ENCODE measurements at places on chromosomes 5 and 9. TPM values are rescaled to one million over a fixed set of nuclear protein-coding genes. Genes with fewer than 3 reads are reported as not detected.

The ELOVL7 gene
- polyA plus RNA-seq: not detected

The C9 gene
- polyA plus RNA-seq: not detected

The SPOCK1 gene
- not detected for polyA plus RNA-seq

The TPPP gene
- polyA plus RNA-seq: 0.79 TPM

The C5orf52 gene
- not detected for polyA plus RNA-seq

The PRDM9 gene
- polyA plus RNA-seq: not detected

The KIF12 gene
- polyA plus RNA-seq: not detected

DNA sequence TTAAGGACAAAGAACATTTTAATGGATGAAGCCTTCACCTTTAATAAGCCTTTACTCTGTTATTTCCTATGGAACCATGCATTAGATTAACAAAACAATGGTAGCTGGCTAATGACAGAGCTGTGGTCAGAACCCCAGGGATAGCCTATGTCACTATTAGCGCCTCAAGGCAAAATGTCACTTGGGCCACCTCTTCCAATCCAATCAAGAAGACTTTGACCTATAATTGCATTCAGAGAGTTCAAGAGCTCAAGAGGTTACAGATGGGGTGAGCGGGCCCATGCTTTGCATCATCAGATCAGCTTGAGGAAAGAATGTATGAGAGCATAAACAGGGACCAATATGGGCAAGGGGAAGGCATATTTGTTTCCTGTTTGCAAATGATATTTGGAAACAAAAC lies 425.1 kb downstream of the ARHGEF28 start:
- no peak overlapping the region for H3K27ac ChIP-seq
- H3K27me3 ChIP-seq: no peaks in the 10 kb centered on the region
- no peaks in the 10 kb centered on the region for H3K36me3 ChIP-seq
- H3K4me1 ChIP-seq: no peaks in the 10 kb centered on the region
- no peak for DNase-seq

GRCh38 chr5:11620172-11620571 lies 284.1 kb downstream of the CTNND2 start:
- no peak for DNase-seq
- H3K4me3 ChIP-seq: no peak overlapping the region
- H3K36me3 ChIP-seq: no peaks in the 10 kb centered on the region
- H3K27me3 ChIP-seq: no peaks in the 10 kb centered on the region
- no peaks in the 10 kb centered on the region for H3K4me1 ChIP-seq
- H3K27ac ChIP-seq: no peak overlapping the region

DNA sequence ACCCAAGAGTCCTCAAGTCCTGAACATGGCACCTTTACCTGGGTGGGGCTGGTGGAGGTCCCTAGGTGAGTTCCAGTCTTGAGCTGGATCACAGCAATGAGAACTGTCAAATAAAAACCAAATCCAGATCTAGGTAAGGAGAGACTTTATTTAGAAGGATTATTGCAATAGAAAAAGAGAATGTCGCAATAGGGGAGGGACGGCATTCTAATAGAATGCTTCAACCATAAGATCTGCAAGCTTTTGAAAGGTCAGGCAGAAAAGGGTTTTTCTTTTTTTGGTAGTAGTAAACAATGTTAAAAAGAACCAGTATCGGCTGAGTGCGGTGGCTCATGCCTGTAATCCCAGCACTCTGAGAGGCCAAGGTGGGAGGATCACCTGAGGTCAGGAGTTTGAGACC lies 5.2 kb upstream of the GCNT1 start:
- H3K4me1 ChIP-seq: peaks cover 4% of the 10 kb centered on the region
- no peak overlapping the region for H3K4me3 ChIP-seq
- no peaks in the 10 kb centered on the region for H3K27me3 ChIP-seq

DNA sequence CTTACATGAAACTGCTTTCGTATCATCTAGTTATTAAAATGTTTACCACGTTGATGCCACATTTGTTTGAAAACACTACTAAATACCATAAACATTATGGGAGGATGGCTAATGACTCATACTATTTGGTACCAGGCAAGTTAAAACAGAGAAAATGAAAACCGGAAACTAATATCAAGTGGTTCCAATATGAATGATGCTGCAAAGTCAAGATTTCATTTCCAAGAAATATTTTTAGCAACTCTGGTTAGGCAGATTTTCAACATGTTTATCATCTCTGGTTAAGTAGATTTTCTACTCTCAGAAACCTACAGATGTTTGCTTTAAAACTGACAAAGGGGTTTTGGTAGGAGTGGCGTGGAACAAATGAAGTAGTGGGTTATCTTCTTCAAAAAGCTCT lies 4.9 kb upstream of the F2R start:
- H3K27me3 ChIP-seq: no peaks in the 10 kb centered on the region
- no peak overlapping the region for H3K4me3 ChIP-seq
- no peaks in the 10 kb centered on the region for H3K36me3 ChIP-seq
- no peak overlapping the region for H3K27ac ChIP-seq
- H3K4me1 ChIP-seq: peaks cover 9% of the 10 kb centered on the region
- DNase-seq: no peak

DNA sequence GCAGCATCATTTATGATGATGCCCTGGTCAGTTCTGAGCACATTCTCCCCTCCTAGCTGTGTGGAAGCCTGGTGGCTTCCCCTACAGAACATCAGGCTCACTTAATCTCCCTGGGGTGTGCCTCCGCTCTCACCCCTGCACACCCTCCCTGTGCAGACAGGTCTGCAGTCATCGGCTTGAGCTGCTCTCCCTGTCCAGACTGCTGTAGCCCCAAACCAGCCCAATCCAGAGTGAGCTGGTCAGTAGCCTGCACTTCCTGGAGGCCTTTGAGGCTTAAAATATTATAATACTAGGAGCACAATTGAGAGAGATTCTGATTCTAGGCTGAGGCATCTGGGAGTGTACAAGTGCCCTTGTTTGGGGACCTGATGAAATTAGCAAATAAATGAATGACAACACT lies 60.2 kb downstream of the PPARGC1B start:
- H3K4me3 ChIP-seq: no peak overlapping the region
- no peaks in the 10 kb centered on the region for H3K36me3 ChIP-seq
- no peak overlapping the region for H3K27ac ChIP-seq

- DNase-seq: no peak
- H3K4me3 ChIP-seq: no peak overlapping the region
- H3K27ac ChIP-seq: no peak overlapping the region
- no peaks in the 10 kb centered on the region for H3K27me3 ChIP-seq
Measured at GRCh38 chr9:35822926-35823325, 5.6 kb downstream of the FAM221B start.

- no peaks in the 10 kb centered on the region for H3K4me1 ChIP-seq
- H3K27me3 ChIP-seq: no peaks in the 10 kb centered on the region
- H3K4me3 ChIP-seq: no peak overlapping the region
- DNase-seq: no peak
Measured at GRCh38 chr9:1274334-1274733, 224.2 kb downstream of the DMRT2 start.

- no peaks in the 10 kb centered on the region for H3K36me3 ChIP-seq
- no peak for DNase-seq
- no peak overlapping the region for H3K27ac ChIP-seq
Measured at GRCh38 chr5:78001197-78001596, 225.1 kb upstream of the TBCA start.

DNA sequence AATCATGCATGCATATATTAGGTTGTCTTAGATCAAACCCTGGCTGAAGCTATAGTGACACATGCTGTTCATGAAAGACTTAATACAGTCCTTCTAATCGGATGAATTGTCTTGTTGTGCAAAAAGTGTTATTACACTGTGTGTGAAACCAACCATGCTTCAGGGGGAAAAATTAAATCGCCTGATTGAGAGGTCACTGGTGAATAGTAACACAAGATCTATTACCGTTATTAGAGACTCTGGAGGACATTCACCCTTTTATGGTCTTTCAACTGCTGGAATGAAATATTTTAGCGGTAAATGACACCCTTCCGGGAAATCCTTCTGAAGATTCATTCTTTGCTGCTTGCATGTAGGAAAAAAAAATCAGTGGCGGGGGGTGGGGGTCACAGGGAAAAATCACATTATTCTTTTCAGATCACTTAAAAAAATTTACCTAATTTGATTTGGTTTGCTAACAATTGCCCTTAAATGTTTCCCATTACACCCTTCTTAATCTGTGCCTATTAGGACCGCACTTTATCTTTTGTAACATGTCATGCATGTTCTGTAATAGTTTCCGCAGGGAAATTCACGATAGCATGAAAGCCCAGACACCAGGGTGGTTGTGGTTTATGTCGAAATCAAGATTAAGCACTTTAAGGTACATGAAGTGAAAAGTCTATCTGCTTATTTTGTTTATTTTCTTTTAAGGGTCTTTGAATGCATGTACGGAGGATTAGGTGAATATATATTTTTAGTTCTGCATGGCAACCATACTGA lies 120.6 kb downstream of the FOCAD start:
- H3K27me3 ChIP-seq: no peaks in the 10 kb centered on the region
- H3K4me3 ChIP-seq: no peak overlapping the region
- no peaks in the 10 kb centered on the region for H3K4me1 ChIP-seq
- no peak overlapping the region for H3K27ac ChIP-seq
- H3K36me3 ChIP-seq: no peaks in the 10 kb centered on the region

DNA sequence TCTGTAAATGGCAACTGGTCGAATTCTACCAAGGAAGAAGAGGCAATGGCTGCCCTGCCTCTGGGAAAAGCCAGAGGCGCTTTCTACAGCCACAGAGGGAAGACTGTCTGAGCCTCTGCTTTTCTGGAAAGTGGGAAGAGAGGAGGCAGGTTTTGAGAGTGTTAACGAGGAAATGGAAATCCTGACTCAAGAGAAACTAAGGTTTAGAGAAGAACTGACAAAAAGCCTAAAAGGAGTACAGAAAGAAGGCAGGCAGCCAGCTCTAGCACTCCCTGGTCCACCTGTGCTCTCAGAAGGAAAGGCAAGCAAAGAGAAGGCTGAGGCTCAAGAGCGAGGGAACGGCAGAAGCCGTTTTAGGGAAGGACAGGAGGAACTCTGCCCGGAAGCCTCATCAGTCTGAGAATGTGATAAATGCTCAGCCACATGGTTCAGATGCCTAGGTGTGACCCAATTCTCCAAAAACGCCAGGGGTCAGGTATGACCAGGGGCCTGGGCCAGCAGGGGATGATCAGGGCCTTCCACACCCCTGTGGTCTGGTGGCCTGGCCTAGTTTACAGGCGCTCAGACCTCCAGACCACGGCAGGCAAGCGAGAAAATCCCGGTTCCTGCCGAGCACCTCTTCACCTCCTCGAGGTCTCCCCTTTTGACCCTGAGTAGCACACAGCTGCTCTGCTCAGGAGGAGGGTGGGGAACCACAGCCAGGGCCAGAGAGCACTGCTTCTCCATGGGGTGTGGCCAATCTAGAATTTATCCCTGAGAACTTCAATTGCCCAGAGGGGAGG lies 79.9 kb upstream of the FBXW11 start:
- DNase-seq: no peak
- H3K27ac ChIP-seq: no peak overlapping the region
- H3K4me3 ChIP-seq: no peak overlapping the region
- no peaks in the 10 kb centered on the region for H3K4me1 ChIP-seq
- H3K36me3 ChIP-seq: peaks cover 41% of the 10 kb centered on the region
- H3K27me3 ChIP-seq: no peaks in the 10 kb centered on the region

- no peaks in the 10 kb centered on the region for H3K27me3 ChIP-seq
- peaks cover 32% of the 10 kb centered on the region for H3K4me1 ChIP-seq
- no peak for DNase-seq
- no peak overlapping the region for H3K27ac ChIP-seq
Measured at GRCh38 chr5:6733411-6734242, 20.4 kb downstream of the TENT4A start.

Measured in CD8-positive, alpha-beta memory T cell (primary cell).